ENCODE measurements at places on chromosomes 7 and 10.
A peak's percentile ranks its signal among the peaks of the same experiment; 100 is the strongest.

GRCh38 chr10:48606530-48607355 lies 1.9 kb upstream of the ARHGAP22 start:
- no peak for DNase-seq

DNA sequence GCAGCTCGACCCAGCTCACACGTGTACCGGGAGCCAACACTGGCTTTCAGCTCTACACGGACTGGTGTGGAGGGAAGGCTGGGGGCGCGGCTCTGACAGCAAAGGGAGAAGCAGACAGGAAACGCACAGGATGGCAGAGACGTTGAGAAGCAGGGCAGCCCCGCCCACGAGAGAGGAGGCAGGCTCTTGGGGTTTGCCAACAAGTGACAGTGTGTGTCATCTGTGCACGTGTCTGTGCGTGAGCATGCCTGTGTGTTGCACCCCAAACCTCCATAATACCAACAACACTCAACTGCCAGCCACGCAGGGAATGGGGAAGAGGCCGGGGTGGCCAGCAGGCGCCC lies 64.4 kb upstream of the PDGFA start:
- peak; percentile 81 for DNase-seq

DNA sequence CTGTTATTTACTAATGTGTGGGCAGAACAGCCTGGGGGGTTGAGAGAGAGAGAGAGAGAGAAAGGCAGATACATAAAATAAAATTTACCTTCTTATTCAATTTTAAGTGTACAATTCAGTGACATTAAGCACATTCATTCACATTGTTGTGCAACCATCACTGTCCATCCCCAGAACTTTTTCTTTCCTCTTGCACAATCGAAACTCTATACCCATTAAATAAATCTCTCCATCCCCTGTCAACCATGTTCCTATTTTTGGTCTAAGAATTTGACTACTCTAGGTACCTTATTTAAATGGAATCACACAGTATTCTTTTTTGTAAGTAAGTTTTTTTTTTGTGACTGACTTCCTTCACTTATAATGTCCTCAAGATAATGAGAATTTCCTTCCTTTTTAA lies 181.6 kb downstream of the SND1 start:
- DNase-seq = no peak

GRCh38 chr10:2929480-2930258 lies 137.7 kb upstream of the PFKP start:
- DNase-seq = no peak

DNA sequence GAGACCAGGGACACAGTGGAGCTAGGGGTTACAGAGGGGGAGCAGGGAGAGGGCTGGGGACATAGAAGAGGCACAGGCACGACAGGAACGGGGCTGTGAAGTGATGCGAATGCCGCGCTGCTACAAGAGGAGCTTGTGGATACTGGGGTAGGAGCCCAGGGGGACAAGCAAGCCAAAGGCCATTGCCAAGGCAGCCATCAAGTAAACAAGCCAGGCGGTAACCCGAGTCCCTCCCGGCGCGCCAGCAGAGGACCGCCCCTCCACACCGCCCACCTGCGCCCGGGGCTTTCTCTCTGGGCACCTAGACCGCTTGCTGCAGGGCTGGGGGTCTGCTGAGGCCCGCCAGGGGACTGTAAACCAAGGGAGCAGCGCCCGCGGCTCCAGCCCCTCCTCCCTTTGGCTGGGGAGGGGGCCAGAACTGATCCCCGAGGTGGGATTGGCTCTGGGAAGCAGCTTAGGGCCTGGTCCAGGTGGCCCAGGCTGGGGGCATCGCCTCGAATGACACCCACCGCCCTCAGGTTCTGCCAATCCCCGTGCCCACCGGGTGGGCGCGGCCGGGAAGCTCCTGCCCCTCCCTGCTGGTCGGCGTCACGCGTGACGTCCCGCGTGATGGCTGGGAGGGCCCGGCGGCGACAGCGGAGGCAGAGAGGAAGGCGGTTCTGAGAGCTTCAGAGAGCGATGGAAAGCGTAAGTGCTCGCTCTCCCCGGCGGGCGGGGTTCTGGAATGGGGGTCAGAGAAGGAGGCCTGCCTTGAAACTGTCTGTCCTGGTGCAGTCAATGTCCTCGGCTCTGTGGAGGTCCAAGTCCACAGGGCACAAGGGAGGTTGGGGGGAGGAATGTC lies 982 bp downstream of the SFXN3 start:
- peak; percentile 80 for DNase-seq

GRCh38 chr10:108003061-108003460 lies 838.6 kb upstream of the SORCS1 start:
- no peak for DNase-seq

DNA sequence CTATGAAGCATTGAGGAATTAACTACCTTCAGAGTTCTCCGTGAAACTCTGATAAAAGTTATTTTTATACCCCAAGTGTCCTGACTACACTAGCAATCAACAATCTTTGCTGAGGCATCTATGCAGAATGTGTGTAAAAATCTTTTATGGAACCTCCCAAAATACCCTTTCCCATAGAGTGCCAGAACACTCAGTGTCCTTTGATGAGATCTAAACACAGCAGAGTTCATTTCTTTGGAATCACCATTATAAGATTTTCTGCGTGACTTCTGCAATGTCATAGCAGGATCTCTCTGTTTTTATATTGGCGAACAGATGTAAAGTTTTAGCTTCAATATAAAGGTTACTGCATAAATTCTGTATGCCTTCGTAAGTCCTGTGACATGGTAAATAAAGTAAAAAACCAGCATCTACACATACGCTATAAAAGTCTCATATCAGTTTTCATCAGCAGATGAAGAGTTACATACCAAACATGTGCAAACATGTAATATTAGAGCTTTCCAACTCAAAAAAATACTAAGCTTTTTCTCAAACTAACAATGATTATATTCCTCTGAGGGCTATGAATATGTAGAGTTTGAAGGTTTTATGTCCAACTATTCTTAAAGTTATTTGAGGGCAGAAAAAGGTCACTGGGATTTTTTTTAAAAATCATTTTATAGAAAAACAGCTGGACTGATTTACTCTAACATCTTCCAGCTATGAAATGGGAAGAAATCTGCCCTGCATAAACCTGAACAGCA lies 67.2 kb downstream of the SKIDA1 start:
- DNase-seq = no peak

GRCh38 chr10:11522821-11523245 lies 88.6 kb downstream of the USP6NL start:
- DNase-seq = no peak

GRCh38 chr7:83119026-83119382 lies 43.7 kb downstream of the PCLO start:
- no peak for DNase-seq

GRCh38 chr10:74997163-74997562 lies 114.3 kb upstream of the SAMD8 start:
- DNase-seq = no peak

GRCh38 chr10:36778651-36779050 lies 346.7 kb upstream of the ANKRD30A start:
- no peak for DNase-seq

GRCh38 chr7:49721441-49721840 lies 52.0 kb upstream of the VWC2 start:
- DNase-seq = no peak

DNA sequence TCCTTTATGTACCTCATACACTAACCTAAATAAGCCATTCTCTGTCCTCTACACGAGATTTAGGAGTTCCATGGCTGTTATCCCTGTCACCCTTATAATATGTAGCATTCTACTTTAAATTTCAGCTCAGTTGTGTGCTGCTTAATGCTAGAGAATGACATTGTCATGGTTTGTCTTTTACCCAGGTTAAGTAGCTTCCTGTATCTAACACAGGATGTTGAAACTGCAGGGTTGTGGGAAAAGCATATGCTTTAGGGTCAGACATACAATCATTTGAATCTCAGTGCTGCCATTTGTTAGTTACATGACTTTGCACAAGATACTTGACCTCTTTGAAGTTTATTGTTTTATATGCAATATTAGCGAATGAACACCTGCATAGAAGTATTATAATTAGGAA lies 235.1 kb upstream of the CACNA2D1 start:
- DNase-seq = no peak

DNA sequence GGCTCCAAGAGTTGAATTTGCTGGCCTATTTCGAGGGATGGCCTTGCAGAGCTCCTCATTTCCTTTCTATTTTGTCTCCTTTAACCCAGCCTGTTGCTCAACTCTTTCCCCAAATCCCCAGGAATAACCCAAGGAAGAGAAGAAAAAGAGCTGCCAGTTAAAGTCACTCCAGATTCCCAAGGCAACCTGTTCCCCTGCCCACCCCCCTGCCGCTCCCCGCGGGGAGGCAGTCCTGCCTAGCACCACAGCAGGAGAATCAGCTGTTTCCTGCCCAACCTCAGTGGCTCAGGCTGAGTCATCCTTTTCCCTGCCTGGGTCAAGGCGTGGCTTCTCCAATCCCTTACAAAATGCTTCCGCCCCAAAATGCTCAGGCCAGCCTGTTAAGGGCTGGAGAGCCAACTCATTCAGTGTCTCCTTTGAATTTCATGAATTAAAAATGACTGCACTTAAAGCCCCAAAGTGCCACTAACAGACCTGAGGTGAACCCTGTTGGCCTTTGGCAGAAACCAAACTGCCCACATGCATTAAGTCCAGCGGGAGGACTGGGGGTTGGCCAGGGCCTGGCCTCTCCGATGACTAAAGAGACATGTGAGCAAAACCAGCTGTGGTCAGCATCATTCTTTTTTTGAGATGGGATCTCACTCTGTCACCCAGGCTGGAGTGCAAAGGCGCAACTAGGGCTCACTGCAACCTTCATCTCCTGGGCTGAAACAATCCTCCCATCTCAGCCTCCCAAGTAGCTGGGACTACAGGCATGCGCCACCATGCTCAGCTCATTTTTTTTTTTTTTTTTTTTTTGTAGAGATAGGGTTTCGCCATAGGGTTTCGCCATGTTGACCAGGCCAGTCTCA lies 83.2 kb upstream of the KIF5B start:
- no peak for DNase-seq

DNA sequence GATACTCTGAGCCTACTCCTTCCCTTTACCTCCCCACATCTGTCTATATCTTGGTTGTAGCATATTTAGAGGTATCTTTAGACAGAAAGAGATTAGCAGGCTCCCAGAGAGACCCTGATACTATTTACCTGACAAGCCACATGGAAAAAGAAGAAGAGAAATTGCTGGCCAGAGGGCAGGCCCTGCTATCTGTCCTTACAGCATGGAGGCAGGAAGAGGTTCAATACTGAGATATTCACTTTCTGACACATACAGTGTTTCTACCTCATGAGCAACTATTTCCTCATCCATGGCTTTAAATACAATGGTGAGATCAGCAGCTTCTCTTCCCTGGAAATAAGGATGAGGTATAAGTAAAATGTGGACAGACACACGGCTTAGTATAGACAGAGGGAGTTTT lies 33.9 kb upstream of the TSPAN13 start:
- DNase-seq = no peak

DNA sequence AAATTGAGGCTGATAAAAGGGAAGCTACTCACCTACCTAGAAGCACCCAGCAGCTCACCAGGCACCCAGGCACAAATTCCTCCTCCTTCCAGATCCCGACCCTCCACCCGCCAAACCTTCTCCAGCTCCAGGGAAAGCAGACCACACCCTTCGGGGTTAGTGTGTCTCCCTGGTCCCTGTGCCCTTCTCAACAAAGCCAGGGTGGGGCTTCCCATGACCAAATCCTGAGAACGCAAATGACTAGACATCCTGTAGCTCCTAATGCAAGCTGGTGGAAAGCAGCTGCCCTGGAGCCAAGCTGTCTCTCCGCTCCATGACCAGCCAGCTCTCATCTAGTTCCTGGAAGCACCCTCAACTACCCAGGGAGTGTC lies 4.4 kb downstream of the TBX20 start:
- DNase-seq = no peak

DNA sequence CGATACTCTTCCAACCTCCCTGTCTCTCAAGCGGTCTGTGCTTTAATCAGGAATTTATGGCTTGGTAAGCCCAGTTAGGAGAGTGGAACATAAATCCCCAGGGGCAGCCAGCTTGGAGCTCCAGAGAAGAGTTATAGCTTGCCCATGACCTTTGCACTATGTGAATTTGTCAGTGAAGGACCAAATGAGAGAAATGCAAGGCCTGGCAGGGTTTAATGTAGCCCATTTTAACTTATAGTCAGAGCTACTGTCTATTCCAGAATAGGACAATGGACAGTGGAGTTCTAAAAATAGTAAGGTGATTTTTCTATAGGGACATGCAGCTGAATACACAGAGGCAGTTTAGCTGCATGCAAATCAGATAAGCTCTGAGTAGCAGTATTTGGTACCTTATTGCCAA lies 142.6 kb upstream of the CAV2 start:
- DNase-seq = no peak

GRCh38 chr7:85165263-85165662 lies 21.6 kb downstream of the SEMA3D start:
- no peak for DNase-seq

GRCh38 chr7:26360650-26361049 lies 69.0 kb downstream of the SNX10 start:
- DNase-seq = no peak

DNA sequence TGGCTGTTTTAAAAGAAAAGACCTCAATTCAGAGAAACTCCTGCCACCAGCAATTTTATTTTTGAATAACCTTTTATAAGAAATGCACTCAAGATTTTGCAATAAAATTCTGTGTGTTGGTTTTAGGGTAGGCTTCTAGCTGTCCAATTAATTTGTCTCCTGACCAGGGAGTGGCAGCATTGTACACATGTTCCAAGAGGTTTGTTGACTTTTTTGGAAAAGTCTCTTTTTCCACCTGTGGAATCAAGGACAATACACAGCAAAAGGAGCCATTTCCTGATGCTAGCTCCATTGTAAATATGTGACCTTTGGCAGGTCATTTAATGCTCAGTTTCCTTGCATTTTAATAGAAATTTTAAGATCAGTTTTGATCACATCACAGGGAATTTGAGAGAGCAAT lies 1.8 kb downstream of the GIMAP5 start:
- DNase-seq = no peak

DNA sequence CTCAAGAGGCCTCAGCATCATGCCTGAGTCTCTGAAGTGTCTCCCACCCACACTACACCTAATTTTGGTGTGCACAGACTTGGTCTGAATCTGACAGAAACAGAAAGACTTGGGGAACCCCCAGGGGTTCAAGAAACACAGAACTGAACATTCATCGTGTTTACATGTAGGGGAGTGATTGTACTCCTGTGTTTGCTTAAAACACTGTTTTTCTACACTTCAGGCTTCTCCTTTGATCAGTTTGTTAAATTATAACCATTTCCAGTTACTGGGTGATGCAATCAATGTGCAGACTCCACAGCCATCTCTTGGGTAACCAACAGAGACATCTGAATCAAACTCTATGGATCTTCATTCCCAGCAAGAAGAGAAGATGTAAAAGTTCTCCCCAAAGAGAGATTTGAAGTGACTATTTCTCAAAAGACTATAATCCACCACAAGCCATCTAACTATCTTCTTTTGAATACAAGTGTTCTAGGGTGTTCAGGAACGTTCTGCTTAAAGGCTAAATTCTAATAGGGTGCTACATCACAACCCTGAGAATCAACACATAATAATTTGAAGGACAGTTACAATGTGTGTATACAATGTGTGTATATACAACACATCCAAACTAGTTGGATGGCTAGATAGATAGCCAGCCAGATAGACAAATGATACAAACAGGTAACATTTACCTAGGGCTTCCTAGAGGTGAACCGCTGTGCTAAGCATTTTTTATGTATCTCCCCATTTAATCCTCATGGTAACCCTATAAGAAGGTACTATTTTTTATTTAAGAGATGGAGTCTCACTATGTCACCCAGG lies 34.2 kb downstream of the DNAJC12 start:
- DNase-seq = no peak

- no peak for DNase-seq
These were observed 176.8 kb upstream of the SORCS1 start for GRCh38 chr10:107341281-107341680.

All from T-helper 17 cell (primary cell).